ENCODE measurements at places on chromosomes 12 and 14.

GRCh38 chr12:31368666-31369361 lies 42.9 kb upstream of the SINHCAF start:
- DNase-seq = no peak

GRCh38 chr12:71476513-71476912 lies 36.9 kb downstream of the LGR5 start:
- no peak for DNase-seq

DNA sequence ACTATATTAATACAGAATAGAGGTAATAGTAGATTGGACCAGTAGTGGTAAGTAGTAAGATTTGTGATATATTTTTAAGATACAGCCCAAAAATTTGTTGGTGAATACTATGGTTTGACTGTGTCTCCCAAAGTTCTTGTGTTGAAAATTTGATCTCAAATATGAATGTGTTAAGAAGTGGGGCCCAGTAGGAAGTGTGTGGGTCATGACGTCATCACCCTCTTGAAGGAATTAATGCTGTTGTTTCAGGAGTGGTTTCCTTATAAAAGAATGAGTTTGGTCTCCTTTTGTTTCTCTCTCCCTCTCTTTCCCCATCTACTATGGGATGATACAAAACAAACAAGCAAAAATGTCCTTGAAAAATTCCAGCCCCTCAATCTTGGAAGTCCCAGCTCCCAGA lies 16.3 kb downstream of the LUM start:
- DNase-seq = no peak

DNA sequence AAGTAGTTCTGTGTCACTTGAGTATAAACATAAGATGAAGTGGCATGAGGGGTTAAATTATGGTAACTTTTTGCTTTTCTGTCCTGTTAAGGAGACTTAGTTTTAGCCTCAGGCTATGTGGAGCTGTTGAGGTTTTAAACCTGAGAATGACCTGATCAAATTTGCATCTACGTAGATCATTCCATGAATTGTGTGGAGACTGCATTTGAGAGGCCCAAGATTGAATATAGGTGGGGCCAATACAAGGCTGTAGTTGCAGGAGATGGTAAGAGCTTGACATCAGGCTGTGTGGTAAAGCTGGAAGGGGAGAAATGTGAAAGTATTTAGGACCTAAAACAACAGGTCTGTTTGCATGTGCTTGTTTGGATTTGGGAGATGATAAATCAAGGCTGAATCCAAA lies 249.5 kb downstream of the SLC16A7 start:
- DNase-seq = no peak

DNA sequence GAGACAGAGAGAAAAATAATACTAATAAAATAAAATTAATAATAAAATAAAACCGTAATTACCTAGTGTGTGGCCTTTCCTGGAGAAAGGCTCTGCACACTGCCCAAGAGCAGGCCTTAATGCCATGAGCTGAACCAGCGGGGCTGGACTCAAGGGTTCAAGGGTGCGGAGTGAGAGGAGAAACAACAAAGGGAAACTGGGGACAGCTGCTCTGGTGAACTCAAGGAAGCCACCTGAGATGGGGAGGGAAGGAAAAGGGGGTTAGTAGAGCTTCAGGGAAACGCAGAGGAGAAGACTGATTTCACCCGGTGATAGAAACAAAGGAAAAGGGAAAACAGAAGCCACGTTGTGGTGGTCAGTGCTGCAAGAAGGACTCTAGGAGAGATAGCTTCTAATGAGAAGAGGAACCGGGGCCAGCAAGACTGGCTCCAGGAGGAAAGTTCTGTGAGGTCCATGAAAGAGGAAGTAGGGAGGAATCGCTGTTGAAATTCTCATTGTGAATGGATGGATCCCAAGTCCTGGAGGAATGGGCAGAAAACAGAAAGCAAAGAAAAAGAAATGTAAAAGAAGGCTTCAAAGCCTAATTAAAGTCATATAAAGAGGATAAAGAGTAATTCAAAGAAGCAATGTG lies 48.3 kb upstream of the BCL2L14 start:
- DNase-seq = no peak

DNA sequence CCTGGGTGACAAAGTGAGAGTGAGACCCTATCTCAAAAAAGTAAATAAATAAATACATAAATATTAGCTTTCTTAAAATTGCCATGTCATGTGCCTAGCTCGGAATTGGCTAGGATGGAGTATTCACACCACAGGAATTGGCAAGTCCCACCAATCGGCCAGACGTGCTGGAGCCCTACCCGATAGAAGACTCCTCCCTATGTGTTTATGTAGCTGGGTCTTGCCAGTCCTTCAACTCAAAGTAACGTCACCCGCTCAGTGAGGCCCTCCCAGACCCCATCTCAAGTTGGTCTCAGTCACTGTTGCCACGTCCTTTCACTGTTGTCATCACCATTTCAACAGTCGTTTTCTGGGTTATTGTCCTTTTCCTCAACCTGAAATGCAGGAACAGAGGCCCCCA lies 20.2 kb downstream of the VRTN start:
- DNase-seq = no peak

- no peak for DNase-seq
Observed at GRCh38 chr12:116861320-116861719, 19.9 kb downstream of the HRK start.

DNA sequence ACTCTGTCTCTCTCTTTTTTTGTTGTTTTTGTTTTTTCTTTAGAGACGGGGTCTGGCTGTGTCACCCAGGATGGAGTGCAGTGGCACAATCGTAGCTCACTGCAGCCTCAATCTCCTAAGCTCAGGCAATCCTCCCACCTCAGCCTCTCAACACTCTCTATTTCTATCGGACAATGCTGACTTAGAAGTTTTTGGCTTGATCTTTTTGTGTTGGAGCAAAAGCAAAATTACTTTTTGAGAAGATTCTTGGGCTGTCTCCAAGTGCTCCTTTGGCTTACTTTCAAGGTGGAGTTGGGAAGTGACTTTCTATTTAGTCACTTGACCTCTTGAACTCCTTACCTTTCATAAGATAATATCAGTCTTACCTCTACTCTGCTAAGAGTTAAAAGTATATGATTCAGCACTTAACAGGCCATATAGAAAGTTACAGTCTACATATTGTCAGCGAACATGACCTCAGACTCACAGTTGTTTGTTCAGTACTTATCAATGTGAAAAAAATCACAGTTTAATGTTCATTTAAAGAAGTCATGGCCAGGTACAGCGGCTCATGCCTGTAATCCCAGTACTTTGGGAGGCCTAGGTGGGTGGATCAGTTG lies 15.4 kb upstream of the MIA2 start:
- no peak for DNase-seq

- no peak for DNase-seq
Observed at GRCh38 chr12:49838973-49839633, 3.8 kb downstream of the BCDIN3D start.

- DNase-seq = no peak
Observed at GRCh38 chr12:127957001-127957660, 309.8 kb upstream of the TMEM132C start.

DNA sequence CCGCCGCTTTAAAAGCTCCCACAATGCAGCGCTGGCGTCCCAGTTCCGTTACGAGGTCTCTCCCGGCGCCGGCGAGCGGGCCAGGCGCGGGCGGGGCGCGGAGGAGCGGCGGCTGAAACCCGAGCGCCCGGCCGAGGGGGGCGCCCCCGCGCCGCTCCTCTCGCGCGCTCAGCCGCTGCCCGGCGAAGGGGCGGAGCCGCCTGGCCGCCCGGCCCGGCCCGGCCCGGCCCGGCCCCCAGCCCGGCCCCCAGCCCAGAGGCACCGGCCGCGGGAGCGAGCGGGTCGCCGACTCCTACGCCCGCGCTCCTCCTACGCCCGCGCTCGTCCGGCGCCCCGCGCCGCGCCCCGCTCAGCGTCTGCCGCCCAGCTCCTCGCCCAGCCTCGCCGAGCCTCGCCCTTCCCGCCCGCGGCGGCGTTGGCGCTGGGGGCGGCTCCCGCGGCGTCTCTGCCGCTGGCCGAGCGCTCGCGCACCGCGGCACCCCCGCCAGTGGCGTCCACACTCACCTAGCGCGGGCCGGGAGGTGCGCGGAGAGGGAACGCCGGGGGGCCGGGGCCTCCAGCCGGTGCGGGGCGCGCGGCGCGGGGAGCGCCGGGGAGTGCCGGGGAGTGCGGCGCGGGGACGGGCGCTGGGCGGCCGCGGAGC lies at the start of gene RASSF8:
Gene RASSF8 (plus strand): TSS at position 255 of the 643 bp plus-strand sequence. CDS start 96,662 bp downstream, outside the sequence.
- DNase-seq = no peak

GRCh38 chr14:87405563-87405962 lies 587.4 kb downstream of the GALC start:
- DNase-seq = no peak

- DNase-seq = no peak
Observed at GRCh38 chr12:18457362-18457761, 196.0 kb downstream of the PIK3C2G start.

DNA sequence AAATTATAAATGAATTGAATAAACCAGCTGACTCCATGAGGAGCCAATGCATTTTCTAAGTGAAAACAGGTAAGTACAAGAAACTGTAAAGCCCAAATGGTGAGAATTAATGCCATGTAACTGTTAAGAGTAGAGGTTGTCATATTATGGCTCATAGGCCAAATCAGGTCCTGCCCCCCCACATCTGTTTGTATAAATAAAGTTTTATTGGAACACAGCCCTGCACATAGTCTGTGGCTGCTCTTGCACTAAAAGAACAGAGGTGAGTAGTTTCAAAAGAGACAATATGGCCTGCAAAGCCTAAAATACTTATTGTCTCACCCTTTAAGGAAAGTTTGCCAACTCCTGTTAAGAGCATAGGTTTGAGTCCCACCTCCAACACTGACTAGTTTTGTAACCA lies 140.5 kb upstream of the SRRM4 start:
- DNase-seq = no peak

- no peak for DNase-seq
Observed at GRCh38 chr14:51460011-51460410, 191.7 kb upstream of the FRMD6 start.

DNA sequence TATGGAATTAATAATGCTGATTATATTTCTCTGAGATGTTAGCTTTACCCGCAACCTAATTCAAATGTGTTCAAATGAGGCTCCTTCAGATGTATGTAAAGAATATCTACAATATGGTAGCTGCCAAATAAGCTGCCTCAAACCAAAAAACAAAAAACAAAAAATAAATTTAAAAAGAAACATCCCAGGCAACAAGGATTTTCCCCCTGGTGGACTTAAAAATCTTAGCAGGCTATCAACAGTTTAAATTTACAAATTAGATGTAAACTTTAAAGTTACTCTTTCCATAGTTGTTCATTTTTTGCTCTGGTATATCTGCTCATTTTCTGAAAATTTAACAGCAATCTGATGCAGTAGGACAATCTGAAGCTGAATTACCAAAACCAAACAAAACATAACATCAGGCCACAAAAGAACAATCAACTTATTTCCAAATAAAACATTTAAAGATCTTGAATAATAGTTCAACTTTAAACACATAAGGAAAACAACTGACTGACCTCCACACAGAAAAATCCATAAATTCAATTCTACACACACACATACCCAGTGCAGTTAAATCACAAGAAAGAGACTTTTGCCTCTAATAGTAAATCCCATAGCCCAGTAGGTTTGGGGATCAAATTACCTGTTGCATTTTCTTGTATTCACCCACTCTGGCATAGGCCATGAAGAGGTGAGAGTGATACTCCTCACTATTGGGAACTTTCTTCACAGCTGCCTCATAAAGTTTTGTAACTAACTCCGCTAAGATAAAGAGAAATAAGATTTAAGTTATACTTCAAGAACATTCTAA lies 21.3 kb downstream of the NAA25 start:
- no peak for DNase-seq

- DNase-seq = no peak
Observed at GRCh38 chr12:124765581-124766489, 97.8 kb downstream of the SCARB1 start.

DNA sequence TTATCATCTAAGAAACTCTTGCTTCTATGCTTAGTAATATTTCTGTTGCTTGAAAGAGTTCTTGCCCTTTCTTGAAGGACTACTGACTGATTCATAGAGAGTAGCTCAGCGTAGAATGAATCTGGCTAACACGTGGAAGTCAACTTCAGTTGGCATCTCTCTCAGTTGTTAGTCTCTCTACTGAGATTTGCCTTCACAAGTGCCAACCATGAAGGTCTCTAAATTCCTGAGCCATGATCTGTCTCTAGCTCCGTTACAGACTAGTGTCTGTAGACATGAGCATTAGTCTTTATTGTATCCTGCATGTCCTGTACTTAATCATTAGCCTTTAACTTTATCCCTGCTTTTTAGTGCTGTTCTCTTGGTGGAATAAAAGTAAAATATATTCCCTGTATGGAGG lies 19.1 kb upstream of the ALX1 start:
- no peak for DNase-seq

GRCh38 chr12:11500188-11500860 lies 105.0 kb upstream of the PRB2 start:
- peak; percentile 63 for DNase-seq

DNA sequence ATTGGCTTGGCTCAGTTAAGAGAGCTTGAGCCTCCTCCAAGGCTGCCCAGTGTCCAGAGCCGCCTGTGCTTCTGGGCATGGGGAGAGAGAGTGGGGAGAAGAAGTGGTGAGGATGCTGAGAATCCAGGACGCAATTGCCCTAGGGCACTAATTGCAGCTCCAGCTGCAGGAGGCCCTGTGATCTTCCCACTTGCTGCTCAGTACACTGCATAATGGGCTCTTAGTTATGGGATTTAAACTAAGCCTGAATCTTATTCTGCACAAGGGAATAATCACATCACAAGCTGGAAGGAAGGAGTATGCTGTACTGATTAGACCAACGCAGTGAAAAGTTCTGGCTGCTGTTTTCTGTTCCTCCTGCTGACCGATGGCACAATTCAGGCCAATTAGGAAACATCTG lies 101.0 kb upstream of the PRMT8 start:
- DNase-seq = no peak

GRCh38 chr12:53538209-53538689 lies 31.0 kb upstream of the NPFF start:
- DNase-seq = no peak

- DNase-seq = no peak
Observed at GRCh38 chr12:88181881-88182280, 39.8 kb downstream of the TMTC3 start.

- no peak for DNase-seq
Observed at GRCh38 chr14:55650992-55651391, 71.0 kb downstream of the KTN1 start.

DNA sequence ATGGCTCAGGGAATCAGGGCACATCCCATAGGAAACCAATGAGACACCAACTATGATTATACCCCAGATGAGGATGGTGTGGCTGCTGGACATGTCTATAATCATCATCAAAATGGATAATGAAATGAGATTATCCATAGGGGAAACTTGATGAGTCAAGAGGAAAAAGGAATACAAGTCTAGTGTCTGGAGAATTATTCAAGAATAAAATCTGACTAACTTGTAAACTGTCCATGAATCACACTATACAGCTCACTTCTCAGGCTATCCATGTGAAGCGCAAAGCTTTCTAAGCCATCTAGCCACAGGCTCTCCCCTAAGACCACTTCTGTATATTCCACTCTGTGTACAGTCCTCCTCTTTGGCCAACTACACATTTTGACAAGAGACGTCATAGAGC lies 52.5 kb downstream of the DUSP16 start:
- no peak for DNase-seq

- DNase-seq = no peak
Observed at GRCh38 chr12:58509116-58509885, 411.0 kb downstream of the LRIG3 start.

- DNase-seq = no peak
Observed at GRCh38 chr12:67525617-67525884, 123.0 kb upstream of the DYRK2 start.

All from stimulated activated CD4-positive, alpha-beta T cell treated with anti-CD3 and anti-CD28 coated beads, Interleukin-1b, Interleukin-23, amount 100 ng/mL, for 1 hour (primary cell).